ENCODE measurements at places on chromosomes 6 and 20.

DNA sequence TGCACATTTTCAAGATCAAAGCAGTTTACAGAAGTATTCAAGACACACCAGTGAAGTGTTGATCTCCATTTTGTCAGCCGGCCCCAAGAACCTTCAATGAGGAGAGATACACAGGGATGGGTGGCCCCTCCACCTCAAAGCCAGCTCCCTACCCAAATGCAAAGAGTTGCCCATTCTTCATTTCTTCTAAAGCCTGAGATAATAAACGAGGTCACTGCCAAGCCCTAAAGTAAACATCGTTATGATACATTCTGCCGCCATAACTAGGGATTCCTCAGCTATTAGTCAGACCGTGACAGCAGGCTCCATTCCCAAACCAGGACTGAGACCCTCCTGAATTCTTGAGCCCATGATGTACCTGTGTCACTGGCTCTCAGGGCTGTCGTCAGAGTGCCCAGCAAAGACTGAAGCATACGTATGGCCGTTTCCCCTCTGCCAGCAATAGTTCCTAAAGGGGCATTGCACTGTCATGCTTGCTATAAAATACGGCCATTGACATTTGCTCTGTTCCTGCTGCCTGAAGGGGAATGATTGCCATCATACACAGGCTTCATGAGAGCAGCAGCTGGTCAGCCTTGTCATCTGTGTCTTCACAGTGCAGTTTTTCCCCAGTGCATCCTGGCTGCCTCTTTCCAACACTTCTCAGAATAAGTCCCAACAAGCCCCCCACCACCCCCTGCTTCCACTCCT lies 41.7 kb downstream of the ISM1 start:
- DNase-seq, result no peak

- no peak for DNase-seq
Measured at GRCh38 chr6:8780653-8781052, 345.3 kb upstream of the SLC35B3 start.

GRCh38 chr20:41182296-41183212 lies 45.2 kb downstream of the PLCG1 start:
- no peak for DNase-seq

DNA sequence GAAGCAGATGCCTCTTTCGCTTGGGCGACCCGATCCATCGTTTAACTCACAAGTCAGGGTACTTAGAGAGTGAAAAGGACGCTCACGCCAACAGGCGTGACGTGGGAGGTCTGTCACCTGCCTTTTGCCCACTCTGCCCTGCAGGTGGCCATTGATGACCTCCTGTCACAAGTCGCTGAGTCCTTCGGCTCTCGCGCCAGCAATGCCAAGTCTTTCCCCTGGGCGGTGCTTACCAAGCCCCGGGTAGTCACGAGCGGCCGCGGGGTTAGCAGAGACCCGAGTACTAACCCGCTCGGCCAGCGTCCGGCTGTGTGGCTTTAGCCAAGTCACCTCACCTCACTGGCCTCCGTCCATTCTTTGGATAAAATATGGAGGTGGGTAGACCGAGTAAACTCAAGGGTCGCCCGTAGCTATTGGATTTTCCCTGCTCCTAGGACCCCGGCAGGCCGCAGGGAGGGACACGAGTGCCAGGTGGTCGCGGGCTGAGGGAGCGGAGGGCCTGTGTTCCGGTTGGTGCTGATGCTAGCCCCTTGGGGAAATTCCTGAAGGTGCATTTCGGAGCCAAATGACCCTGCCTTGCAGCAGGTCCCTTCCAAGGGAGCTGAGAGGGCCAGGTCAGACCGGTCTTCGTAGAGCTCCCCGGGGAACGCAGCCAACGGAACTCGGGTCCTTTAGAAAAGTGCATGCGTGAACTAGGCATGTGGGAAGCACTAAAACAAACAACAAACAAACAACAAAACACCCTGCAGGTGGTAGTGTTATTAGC lies 668 bp downstream of the PKIB start:
- DNase-seq, result peak; percentile 66

DNA sequence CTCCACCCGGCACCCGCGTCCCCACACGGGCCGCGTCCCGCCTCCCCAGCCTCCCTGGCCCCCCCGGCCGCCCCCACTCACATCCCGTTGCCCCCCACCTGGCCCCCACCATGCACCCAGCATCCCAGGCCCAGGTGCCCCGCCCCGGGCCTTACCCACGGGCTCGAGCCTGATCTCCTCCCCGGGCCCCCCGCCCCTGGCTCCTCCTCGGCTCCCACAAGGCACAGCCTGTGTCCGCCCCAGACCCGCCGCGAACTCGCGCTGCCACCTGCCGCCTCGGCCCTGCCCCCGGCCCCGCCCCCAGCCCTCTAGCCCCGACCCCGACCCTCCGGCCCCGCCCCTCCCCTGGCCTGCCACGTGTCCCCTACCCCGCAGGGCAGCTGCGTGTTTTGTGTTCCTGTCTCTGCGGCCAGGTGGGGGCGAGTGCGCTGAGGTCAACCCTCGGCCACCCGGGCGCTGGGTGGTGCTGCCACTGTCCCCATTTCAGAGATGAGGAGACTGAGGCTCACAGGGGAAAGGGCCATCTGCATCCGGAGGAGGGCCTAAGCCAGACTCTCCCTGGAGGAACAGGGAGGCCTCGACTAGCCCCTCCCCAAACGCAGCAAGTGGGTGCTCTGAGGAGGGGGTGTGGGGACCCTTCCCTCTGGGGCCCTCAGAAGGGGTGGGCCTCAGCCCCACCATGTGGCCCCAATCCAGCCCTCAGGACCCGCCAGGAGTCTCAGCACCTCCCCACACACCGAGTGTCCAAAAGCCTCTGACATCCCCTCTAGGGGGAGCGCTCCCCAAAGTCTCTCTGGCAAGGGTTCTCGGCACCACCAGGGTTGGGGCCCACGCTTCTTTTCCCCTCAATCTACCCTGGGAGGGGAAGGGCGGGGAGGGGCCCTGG lies 99.8 kb downstream of the TAF4 start:
- peak; percentile 71 for DNase-seq
